ENCODE measurements at places on chromosomes 12 and 14. TPM values are rescaled to one million over a fixed set of nuclear protein-coding genes. Genes with fewer than 3 reads are reported as not detected.

GRCh38 chr12:50825372-50825838 is 17.3 kb upstream of the TMPRSS12 start:
- peak; percentile 87 for DNase-seq

- DNase-seq = no peak
Observed at GRCh38 chr12:21911832-21912231, 29.4 kb downstream of the ABCC9 start.

DNA sequence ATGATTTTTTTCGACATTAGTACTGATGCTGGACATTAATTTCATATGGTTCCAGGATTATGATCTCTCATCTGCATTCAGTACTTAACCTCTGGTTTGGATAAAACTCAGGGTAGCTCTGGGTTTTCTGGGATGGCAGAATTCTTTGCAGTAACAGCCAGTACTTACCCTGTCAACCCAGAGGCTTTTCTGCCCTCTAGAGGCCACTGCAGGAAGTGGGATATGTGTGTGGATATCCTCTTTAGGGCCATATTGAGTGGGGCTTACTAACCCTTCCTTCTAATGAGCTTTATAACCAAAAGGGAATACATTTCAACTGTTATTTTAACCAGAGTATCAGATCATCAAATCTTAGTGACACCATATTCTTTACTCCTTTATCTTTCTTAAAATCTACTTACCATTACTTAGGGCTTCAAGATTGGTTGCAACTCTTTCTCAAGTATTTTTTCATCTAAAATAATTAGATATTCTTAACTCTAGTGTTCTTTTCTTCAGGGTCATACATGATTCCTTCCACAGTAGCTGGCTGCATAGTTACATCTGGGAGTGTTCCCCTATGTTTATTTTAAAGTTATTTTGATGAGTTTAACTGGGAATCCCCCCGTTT is 488.0 kb upstream of the STXBP6 start:
- DNase-seq = peak; percentile 38

SPTB gene
- total RNA-seq = 386 TPM

GALNT6 gene
- 14.4 TPM for total RNA-seq

RNASE1 gene
- total RNA-seq = 38.5 TPM
